Stimulated activated CD8-positive, alpha-beta memory T cell treated with anti-CD3 and anti-CD28 coated beads, Interleukin-4, amount 100 ng/mL, for 4 hours (primary cell): ENCODE measurements at places on chromosomes 12 and 14.

DNA sequence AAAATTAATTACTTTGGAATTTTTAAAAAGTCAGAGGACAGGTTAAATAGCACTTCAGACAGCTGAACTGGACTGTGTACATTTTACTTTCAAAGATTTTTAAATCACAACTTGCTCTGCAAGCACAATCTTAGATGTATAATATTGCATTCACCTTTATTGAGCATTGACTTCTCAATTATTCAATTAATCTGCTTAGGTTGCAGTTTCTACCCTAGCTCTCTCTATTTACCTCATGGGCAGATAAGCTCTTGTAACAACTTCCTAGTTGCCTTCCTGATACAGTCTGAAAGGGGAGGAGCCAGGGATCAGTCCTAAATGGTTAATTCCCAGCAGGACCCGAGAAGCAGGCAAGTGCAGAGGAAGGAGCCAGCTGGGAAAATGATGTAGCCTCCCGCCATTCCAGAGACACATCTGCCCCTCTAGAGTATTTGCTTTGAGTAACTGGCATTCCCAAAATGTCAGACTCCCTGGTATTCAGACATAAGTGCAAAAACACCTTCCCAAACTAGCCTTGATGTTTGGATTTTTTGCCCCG is 302.8 kb downstream of the GALC start:
- no peak for DNase-seq

DNA sequence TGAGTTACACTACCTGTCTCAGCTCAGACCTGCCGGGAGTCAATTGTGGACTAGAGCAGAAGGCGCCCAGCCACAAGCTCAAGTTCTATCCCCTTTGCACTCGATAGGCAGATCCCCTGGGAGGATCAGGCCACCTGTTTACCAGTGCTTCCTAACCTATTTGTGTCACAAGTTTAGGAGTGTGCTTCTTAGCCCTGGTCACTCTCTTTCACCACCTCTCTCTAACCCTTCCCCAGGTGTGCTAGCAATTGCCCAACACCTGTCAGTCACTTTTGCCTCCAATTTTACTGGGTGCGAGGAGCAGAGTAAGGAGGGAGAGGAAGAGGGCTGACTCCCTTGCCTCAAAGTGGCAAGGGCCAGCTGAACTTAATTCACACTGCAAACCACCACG is 745 bp upstream of the NAA30 start:
- no peak for DNase-seq

GRCh38 chr14:105118646-105119407 is 49.7 kb downstream of the JAG2 start:
- no peak for DNase-seq

GRCh38 chr14:52596861-52597260 is 44.2 kb downstream of the GPR137C start:
- no peak for DNase-seq

DNA sequence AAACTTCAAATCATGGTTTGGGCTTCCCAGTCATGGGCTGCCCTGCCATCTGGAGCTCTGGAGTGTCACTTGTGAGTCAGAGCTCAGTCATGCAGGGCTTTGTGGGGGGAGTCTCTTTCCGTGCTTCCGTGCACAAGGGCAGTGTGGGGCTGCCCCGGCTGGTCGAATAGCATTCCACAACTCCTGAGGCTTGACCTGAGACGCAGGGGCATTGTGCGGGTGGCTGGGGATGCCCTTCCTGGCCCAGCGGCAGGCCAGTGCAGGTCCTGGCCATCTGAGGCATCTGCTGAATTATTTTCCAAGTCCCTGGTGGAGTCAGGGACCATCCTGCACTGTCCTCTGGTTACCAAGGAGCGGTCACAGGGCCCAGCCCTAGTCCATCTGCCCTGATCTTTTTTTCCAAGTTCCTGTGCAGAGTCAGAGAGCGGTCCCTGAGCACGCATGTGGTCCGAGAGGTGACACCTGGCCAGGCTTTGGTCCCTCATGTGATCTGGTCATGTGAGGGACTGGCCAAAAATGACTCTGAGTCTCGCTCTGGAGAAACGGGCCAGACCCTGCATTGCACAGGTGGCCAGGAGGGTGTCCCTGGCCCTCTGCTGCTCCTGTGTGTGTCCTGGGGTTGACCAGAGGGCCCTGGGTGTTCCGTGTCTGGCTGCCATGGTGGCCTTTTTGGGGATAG is 167.0 kb upstream of the ALG10B start:
- DNase-seq = no peak
